ENCODE measurements at places on chromosomes 7 and 10. TPM values are rescaled to one million over a fixed set of nuclear protein-coding genes. Genes with fewer than 3 reads are reported as not detected.

DNA sequence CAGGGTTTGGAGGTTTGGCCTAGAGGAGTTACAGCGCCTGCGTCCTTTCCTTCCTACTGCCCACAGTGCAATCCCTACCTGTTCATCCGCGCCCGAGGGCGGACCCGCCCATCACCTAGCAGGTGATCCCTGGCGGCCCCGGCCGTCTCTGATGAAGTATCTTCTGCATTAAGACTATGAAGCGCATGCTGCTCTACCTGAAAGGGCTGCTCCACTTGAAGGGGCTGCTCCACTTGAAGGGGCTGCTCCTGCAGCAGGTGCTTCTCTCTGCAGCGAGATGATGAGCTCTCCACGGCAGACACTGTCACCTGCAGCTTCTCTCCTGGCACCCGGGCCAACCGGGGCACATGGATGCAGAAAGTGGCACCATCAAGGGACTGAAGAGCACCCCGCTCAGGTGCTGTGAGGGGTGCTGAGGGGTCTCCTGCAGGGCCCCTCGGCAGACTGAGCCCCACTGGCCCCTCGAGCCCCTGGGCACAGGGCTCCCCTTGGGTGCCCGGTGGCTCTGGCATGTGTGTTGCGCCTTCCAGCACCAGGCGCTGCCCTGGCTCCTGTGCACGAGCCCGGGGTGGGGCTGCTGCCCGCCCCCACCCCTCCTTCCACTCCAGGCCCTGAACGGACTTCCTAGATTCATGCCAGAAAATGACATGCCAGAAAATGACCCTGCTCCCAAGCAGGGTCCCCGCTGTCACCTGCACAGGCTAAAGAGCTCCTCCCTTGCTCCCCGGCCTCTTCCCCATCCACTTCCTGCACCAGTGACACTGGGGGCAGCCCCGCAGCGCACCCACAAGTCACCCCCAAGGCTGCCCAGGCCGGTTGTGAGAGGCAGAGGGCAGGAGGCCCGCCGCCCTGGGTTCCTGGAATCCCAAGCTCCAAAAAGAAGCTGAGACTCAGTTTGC lies 29.4 kb downstream of the WDR86 start:
- peak overlapping the region; percentile 60 for H3K27ac ChIP-seq
- DNase-seq, result no peak
- H3K4me1 ChIP-seq, result peaks cover 22% of the 10 kb centered on the region
- no peak overlapping the region for H3K4me3 ChIP-seq
- H3K27me3 ChIP-seq, result peaks cover 6% of the 10 kb centered on the region
- H3K36me3 ChIP-seq, result peaks cover 29% of the 10 kb centered on the region

- H3K27ac ChIP-seq, result no peak overlapping the region
- H3K27me3 ChIP-seq, result no peaks in the 10 kb centered on the region
- H3K4me1 ChIP-seq, result no peaks in the 10 kb centered on the region
- no peaks in the 10 kb centered on the region for H3K36me3 ChIP-seq
Measured at GRCh38 chr7:1768832-1769231, 98.8 kb downstream of the ELFN1 start.

The TPST1 gene
- 4.3 TPM for total RNA-seq

The BBS9 gene
- 28.4 TPM for total RNA-seq

DNA sequence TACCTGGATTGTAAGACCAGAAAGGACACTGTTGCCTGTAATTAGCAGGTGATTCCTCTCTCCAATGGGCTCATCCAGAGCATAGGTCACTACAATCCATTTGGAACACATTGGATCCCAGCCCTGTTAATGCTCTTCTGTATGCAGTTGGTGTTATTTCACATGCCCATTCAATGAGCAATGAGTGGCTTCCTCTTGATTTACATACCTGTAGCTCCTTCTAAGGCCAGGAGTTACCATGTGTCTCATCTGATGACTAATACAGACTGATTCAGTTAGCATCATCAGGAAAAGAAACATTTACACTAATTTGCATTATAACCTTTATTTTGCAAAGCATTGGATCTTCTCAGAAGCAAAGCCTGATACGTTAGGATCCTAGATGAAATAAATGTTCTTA lies 83.1 kb upstream of the NPVF start:
- no peaks in the 10 kb centered on the region for H3K36me3 ChIP-seq
- DNase-seq, result no peak
- no peak overlapping the region for H3K27ac ChIP-seq
- peaks cover 2% of the 10 kb centered on the region for H3K27me3 ChIP-seq

The ERVW-1 gene
- not detected for total RNA-seq

The AKR1D1 gene
- not detected for total RNA-seq

GRCh38 chr7:133429371-133429770 lies 176.5 kb downstream of the EXOC4 start:
- H3K27ac ChIP-seq, result no peak overlapping the region
- no peak for DNase-seq
- H3K4me3 ChIP-seq, result no peak overlapping the region
- H3K27me3 ChIP-seq, result no peaks in the 10 kb centered on the region
- no peaks in the 10 kb centered on the region for H3K4me1 ChIP-seq

DNA sequence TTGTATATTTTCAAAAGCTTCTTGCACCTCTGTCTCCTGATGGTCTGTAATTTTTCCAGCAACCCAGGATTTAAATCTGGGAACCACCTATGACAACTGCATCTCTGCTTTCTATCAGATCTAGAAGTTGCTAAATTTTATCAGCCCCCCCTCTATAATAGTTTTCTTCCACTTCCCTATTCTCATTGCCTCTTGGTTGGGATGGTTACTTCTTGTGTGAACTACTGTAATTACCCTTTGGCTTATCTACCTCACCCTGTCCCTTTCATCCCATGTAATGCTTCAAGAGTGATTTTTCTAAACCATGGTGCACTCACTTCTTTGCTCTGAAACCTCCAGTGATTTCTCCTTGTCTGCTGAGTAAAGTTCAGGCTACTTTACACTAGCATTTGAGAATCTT lies 92.3 kb downstream of the BMPR1A start:
- no peak overlapping the region for H3K4me3 ChIP-seq
- DNase-seq, result no peak
- no peaks in the 10 kb centered on the region for H3K36me3 ChIP-seq
- H3K27me3 ChIP-seq, result no peaks in the 10 kb centered on the region
- H3K4me1 ChIP-seq, result no peaks in the 10 kb centered on the region

GRCh38 chr7:135666846-135667245 lies 4.5 kb downstream of the STMP1 start:
- H3K27ac ChIP-seq, result no peak overlapping the region
- no peak overlapping the region for H3K4me3 ChIP-seq
- no peaks in the 10 kb centered on the region for H3K4me1 ChIP-seq
- no peak for DNase-seq

The CYP51A1 gene
- total RNA-seq, result 14.8 TPM

GRCh38 chr7:132687981-132688383 lies 111.7 kb upstream of the PLXNA4 start:
- DNase-seq, result no peak
- no peak overlapping the region for H3K27ac ChIP-seq

The ZNF37A gene
- total RNA-seq, result 22.7 TPM

The PNLIP gene
- not detected for total RNA-seq

The GRM3 gene
- not detected for total RNA-seq

DNA sequence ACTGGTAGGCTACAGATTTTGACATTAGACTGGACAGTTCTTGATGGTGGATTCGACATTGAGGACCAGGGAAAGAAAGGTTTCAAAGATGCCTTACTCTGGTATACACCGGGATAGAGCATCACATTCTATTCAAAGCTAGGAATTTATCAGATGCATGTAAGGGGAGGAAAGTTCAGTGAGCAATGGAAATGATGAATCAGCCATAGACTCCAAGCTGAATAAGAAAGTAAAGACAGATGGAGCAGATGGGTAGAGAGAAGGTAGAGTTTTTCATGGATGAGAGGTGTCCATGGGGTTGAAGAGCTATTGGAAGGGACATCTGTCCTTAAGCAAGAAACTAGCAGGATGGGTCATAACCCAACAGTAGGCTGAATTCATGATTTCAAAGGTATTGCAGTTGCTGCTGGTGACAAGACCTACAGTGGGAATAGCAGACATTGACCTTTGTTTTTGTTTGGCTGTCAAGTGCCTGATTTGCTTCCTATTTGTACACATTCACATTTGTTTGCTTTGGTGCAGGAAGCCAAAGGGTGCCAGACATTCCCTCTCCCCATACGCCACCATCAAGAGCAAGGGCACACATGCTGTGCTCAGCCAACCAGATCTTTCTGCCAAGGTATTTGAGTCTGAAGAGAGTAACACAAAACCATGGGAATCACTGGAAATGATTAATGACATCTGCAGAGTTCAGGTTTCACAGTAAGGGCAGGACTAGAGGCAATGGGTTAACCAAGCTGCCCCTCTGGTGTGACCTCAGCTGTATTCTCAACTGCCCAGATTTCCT lies 8.6 kb upstream of the CACUL1 start:
- no peaks in the 10 kb centered on the region for H3K27me3 ChIP-seq
- no peaks in the 10 kb centered on the region for H3K4me1 ChIP-seq
- no peak for DNase-seq
- H3K4me3 ChIP-seq, result no peak overlapping the region

The GTF2IRD2 gene
- 37.7 TPM for total RNA-seq

The SYT15B gene
- total RNA-seq, result 0.06 TPM

GRCh38 chr10:52871191-52871843 lies 98.7 kb upstream of the MBL2 start:
- DNase-seq, result no peak
- H3K27ac ChIP-seq, result no peak overlapping the region
- no peak overlapping the region for H3K4me3 ChIP-seq
- H3K36me3 ChIP-seq, result no peaks in the 10 kb centered on the region
- H3K27me3 ChIP-seq, result no peaks in the 10 kb centered on the region
- H3K4me1 ChIP-seq, result no peaks in the 10 kb centered on the region

- H3K27me3 ChIP-seq, result no peaks in the 10 kb centered on the region
- no peak overlapping the region for H3K4me3 ChIP-seq
Measured at GRCh38 chr7:30225863-30226613, 58.4 kb upstream of the ZNRF2 start.

The NYAP1 gene
- 0.99 TPM for total RNA-seq

GRCh38 chr7:68488341-68489060 lies 1109.8 kb upstream of the AUTS2 start:
- no peaks in the 10 kb centered on the region for H3K4me1 ChIP-seq
- H3K27me3 ChIP-seq, result no peaks in the 10 kb centered on the region
- H3K36me3 ChIP-seq, result no peaks in the 10 kb centered on the region

The PLEKHA8 gene
- 9.6 TPM for total RNA-seq

The SPDYE5 gene
- not detected for total RNA-seq

DNA sequence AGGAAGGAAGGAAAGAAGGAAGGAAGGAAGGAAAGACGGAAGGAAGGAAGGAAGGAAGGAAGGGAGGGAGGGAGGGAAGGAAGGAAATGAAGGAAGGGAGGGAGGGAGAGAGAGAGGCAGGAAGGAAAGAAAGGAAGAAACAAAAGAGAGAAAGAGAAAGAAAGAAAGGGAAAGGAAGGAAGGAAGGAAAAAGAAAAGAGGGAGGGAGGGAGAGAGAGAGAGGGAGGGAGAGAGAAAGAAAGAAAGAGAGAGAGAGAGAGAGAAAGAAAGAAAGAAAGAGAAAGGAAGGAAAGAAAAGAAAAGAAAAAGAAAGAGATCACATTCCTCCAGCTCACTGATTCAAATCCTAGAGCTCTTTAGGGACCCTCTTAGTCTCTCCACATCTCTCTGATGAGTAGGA lies 24.7 kb downstream of the ELN start:
- H3K27ac ChIP-seq, result no peak overlapping the region
- DNase-seq, result no peak
- H3K4me1 ChIP-seq, result no peaks in the 10 kb centered on the region
- H3K27me3 ChIP-seq, result peaks cover 22% of the 10 kb centered on the region
- H3K4me3 ChIP-seq, result no peak overlapping the region

The ZNF32 gene
- total RNA-seq, result 38.2 TPM

The PON1 gene
- not detected for total RNA-seq

DNA sequence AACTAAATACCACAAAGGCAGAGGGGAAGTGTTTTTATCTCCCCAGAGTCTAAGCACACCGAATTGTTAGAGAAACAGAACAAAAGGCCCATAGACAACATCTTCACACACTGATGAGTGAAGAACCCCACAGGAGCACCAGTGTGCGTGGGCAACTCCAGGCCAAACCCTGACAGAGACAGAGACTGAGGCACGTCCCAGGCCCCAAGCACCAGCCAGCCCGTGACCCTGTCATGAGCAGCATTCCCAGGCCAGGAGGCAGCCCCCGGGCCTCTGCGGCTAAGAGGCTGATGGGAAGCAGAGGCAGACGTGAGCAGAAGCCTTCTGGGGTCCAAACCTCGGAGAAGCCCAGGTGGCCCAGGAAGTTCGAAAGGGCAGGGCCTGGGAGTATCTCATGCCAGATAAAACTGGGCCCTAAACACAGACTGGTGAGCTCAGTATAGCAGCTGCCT lies 184.4 kb downstream of the TCERG1L start:
- peaks cover 9% of the 10 kb centered on the region for H3K27me3 ChIP-seq
- no peak for DNase-seq
- no peaks in the 10 kb centered on the region for H3K4me1 ChIP-seq

DNA sequence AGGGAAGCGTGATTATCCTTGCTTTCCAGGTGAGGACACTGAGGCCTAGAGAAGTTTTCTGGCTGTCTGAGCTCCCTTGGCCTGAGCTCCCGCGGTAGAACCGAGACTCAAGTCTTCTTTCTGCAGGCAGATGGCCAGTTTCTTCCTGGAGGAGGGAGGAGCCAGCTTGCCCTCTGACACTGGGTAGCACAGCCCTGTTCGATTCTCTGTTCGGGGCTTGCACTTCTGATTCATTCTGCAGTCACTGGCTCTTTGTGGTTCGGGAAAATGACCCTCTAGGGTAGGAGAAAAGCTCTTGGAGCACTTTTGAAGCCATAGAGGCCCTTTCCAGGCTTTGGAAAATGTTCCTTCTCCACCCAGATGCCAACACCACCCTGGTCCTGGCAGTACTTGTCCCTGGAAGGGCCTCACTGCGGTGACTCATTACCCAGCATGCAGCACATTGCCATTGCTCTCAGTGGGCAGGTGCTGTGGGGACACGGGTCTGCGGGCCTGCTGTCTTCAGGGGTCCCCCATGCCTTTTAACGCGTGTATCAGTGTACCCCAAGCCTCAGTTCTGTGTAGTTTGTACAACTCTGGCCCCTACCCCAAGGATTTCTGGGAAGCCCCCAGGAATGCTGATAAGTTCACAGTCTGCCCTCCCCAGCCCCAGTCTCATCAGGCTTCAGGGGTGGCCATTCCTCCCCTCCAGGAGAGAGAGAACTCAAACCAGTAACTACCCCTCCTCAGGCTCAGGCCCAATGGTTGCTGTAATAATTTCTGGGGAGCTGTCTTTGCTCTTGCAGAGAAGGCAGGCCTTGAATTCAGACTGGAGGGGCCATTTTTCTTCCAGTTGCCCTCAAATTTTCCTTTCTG lies 11.9 kb downstream of the CHST3 start:
- H3K27ac ChIP-seq, result no peak overlapping the region
- H3K4me1 ChIP-seq, result no peaks in the 10 kb centered on the region
- no peak overlapping the region for H3K4me3 ChIP-seq
- no peaks in the 10 kb centered on the region for H3K36me3 ChIP-seq
- DNase-seq, result no peak

Measured in T-cell (primary cell).